ENCODE measurements at places on chromosomes 12 and 14.

DNA sequence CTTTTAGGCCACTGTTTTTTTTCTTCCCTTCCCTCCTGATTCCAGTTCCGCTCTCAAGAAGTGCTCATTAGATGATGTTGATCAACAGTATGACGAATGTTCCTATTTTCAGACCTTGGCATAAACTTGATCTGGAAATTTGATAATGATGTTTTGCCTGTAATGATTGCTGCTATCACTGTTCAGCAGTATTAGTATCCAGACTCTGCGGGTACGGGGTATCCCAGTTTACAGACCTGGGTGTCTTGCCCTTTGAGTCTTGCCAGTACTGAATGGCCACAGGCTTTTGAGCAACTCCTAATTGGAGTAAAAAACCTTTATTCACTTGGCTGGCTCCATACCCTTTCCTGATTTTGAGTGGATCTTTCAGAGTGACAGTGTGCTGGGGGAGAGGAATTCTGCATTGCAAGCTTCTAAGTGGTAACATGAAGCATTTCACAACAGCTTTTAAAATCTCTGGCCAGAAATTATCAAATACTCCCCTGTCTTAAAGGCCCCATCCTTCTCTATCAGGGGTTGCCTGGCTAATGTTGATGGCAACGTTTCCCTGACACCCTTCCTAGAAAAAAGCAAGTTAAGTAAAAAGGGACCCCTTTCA, 5.9 kb upstream of the ASB8 start:
- DNase-seq, result no peak

DNA sequence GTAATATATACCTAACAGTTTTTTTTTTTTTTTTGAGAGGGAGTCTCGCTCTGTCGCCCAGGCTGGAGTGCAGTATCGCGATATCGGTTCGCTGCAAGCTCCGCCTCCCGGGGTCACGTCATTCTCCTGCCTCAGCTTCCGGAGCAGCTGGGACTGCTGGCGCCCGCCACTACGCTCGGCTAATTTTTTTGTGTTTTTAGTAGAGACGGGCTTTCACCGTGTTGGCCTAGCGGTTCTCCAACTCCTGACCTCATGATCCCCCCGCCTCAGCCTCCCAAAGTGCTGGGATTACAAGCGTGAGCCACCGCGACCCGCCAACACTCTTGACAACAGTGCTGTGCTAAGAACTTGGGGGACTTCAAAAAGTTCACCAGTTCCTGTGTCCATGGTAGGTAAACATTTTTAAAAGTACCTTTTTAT, 63.5 kb downstream of the FOXG1 start:
- no peak for DNase-seq

DNA sequence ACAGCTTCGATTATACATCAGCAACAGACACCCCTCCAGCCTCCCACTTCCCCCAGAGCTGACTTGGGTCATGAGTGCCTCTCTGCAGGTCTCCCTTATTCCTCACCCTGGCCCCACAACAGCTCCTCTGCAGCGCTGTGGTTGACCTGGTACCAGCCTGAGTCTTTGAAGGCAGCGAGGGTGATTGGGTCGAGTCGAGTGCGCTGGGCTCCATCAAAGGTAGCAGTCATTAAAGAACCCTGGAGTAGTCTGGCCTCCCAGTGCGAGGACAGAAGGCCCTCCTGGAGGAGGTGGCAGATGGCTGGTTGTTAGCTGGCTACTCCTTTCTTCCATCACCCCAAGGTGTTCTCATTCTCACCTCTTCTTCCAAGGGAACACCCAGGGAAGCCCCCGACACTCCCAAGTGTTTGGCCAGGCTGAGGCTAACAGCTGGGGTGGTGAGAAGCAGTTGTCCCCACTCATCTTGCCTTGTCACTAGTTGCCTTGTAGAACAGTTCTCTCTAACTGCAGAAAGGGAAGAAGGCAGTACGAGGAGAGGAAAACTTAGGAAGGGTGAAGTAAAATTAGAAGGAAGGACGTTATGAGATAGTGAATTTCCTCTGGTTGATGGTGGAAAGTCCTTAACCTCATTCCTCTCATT, 2.7 kb downstream of the CIROP start:
- no peak for DNase-seq

- no peak for DNase-seq
Observed at GRCh38 chr12:28027328-28027727, 54.8 kb upstream of the PTHLH start.
